ENCODE measurements at places on chromosomes 5 and 9. TPM values are rescaled to one million over a fixed set of nuclear protein-coding genes. Genes with fewer than 3 reads are reported as not detected.

Gene MEGF9
- 27.3 TPM for total RNA-seq

Gene SARDH
- 1.8 TPM for total RNA-seq

Gene SERF1A
- total RNA-seq: 22.6 TPM

Gene CDKN2A
- 10.3 TPM for total RNA-seq

Gene PCDHA9
- total RNA-seq: 0.35 TPM

GRCh38 chr9:109699019-109699418 lies 81.0 kb upstream of the PALM2AKAP2 start:
- no peaks in the 10 kb centered on the region for H3K27me3 ChIP-seq
- no peak overlapping the region for H3K4me3 ChIP-seq
- no peaks in the 10 kb centered on the region for H3K36me3 ChIP-seq
- no peaks in the 10 kb centered on the region for H3K4me1 ChIP-seq
- no peak for DNase-seq

- H3K4me1 ChIP-seq: no peaks in the 10 kb centered on the region
- DNase-seq: no peak
- H3K4me3 ChIP-seq: no peak overlapping the region
- no peak overlapping the region for H3K27ac ChIP-seq
- no peaks in the 10 kb centered on the region for H3K36me3 ChIP-seq
Measured at GRCh38 chr9:101247297-101247696, 137.5 kb downstream of the BAAT start.

- H3K4me1 ChIP-seq: peaks cover 2% of the 10 kb centered on the region
- H3K27me3 ChIP-seq: no peaks in the 10 kb centered on the region
- no peak overlapping the region for H3K4me3 ChIP-seq
- no peak overlapping the region for H3K27ac ChIP-seq
- no peak for DNase-seq
Measured at GRCh38 chr9:68741234-68741633, 36.2 kb downstream of the PIP5K1B start.

- no peak for DNase-seq
- H3K27me3 ChIP-seq: no peaks in the 10 kb centered on the region
- H3K27ac ChIP-seq: no peak overlapping the region
- H3K4me1 ChIP-seq: peaks cover 18% of the 10 kb centered on the region
- H3K36me3 ChIP-seq: no peaks in the 10 kb centered on the region
Measured at GRCh38 chr5:74579215-74579614, 61.3 kb downstream of the ENC1 start.

- no peaks in the 10 kb centered on the region for H3K27me3 ChIP-seq
- peaks cover 14% of the 10 kb centered on the region for H3K4me1 ChIP-seq
- no peak for DNase-seq
- peak overlapping the region; percentile 89 for H3K4me3 ChIP-seq
- no peak overlapping the region for H3K27ac ChIP-seq
Measured at GRCh38 chr9:137255448-137256114, 454 bp downstream of the NELFB start.

DNA sequence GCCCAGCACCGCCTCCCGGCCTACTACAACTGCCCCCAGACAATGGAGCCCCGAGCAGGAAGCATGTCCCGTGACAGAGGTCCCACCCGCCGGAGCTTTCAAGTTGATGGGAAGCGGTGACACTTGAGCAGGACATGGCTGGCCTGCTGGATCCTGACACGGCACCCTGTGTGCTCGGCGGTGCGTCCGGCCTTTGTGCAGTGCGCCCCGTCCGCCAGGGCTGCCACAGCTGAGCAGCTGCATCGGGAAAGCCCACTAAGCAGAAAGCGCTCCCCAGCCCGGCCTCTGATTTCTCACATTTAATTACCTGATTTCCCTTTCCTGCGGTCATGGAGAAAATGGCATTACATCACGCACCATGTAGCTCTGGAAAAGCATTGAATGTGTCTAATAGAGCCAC lies 611.9 kb downstream of the IRX1 start:
- no peak overlapping the region for H3K4me3 ChIP-seq
- H3K4me1 ChIP-seq: no peaks in the 10 kb centered on the region
- H3K36me3 ChIP-seq: no peaks in the 10 kb centered on the region
- no peak overlapping the region for H3K27ac ChIP-seq
- no peaks in the 10 kb centered on the region for H3K27me3 ChIP-seq

DNA sequence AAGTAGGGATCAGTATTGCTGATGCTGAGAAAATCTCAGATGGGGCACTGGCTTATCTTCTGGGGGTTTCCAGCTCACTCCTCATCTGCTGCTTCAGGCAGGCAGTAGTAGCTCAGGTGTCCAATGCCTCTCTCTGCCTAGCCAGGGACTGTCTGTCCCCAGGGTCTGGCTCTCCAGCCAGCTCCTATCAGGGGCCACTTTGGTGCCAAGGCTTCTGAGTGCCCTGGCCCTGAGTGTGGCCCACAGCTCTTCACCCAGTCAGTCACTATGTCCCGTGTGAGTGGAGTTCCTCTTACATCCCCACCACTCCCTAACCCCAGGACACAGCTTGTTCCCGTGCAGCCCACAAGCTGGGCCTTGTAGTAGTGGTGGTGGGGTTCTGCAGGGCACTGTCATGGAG lies 251.5 kb downstream of the HSPA4 start:
- no peak overlapping the region for H3K4me3 ChIP-seq
- H3K27me3 ChIP-seq: no peaks in the 10 kb centered on the region
- no peaks in the 10 kb centered on the region for H3K4me1 ChIP-seq
- no peaks in the 10 kb centered on the region for H3K36me3 ChIP-seq

- H3K36me3 ChIP-seq: no peaks in the 10 kb centered on the region
- no peaks in the 10 kb centered on the region for H3K27me3 ChIP-seq
- no peak overlapping the region for H3K4me3 ChIP-seq
- no peak overlapping the region for H3K27ac ChIP-seq
- DNase-seq: no peak
- H3K4me1 ChIP-seq: no peaks in the 10 kb centered on the region
Measured at GRCh38 chr5:94283093-94283492, 335.3 kb downstream of the KIAA0825 start.

GRCh38 chr5:39102684-39103155 lies 28.5 kb upstream of the RICTOR start:
- H3K4me3 ChIP-seq: no peak overlapping the region
- DNase-seq: no peak
- peaks cover 5% of the 10 kb centered on the region for H3K4me1 ChIP-seq
- H3K27me3 ChIP-seq: no peaks in the 10 kb centered on the region
- no peaks in the 10 kb centered on the region for H3K36me3 ChIP-seq
- H3K27ac ChIP-seq: no peak overlapping the region

DNA sequence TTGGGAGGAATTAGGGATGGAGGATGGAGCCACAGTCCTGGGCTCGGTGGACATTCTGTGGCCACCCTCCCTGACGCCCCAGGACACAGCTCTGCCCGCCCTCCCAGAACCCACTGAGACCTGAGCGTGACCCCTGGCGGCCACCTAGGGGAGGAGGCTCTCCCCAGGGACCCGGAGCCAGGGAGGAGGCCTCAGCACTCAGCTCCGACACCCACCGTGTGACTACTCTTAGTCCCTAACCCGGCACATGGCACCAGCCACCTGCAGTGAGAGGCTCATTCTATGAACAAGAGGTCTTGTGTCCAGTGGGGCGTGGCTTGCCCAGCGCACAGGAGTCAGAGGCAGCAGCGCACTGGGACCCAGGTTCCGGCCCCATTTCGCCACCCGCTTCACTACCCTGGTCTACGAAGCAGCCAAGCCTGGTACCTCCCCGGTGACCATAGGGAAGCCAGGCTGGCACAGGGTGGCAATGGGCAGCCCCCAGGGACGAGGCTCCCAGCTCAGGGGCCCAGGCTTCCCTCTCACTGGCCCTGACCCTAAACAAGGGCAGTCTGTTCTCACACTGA lies 10.2 kb downstream of the SARDH start:
- H3K4me3 ChIP-seq: no peak overlapping the region
- no peak overlapping the region for H3K27ac ChIP-seq

GRCh38 chr5:127186657-127187056 lies 103.9 kb upstream of the MEGF10 start:
- no peak overlapping the region for H3K4me3 ChIP-seq
- no peak overlapping the region for H3K27ac ChIP-seq
- no peaks in the 10 kb centered on the region for H3K27me3 ChIP-seq
- H3K36me3 ChIP-seq: no peaks in the 10 kb centered on the region
- DNase-seq: no peak

DNA sequence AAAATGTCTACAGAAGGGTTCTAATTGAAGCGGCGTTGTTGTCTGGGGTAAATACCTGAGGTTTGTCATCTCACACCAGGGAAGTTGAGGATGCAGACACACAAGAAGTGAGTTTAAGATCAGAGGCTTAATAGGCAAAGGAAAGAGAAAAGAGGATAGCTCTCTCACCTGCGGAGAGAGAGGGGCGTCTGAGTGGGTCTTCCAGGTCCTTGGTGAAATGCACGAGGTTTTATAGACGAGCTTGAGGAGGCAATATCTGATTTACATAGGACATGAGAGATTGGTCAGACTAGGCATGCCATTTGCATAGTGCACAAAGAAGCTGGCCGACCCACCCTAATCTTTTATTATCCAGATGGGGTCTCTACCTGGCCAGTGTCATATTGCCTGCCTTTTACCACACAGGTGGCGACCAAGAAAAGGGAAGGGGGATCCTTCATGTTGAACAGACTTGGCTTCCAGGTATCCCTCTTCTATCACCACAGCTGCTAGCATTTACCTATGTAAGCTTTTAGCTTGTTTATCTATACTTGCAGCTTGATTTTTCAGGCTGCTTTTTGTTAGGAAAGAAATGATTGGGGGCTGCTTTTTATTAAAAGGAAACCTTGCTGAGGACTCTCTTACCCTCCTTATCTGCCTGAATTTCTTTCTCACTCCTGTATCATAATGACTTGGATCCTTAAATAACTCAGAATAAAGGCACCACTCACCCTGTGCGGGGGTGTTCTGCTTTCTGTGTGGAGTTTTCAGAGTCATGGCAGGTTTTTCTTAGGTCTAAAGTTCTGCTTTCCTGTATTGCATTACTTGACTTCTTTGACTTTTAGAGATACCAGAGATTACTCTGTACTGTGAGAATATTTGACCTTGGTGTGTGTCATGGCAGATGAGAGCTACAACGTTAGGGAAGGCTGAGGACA lies 9.4 kb upstream of the GLT6D1 start:
- no peaks in the 10 kb centered on the region for H3K36me3 ChIP-seq
- no peaks in the 10 kb centered on the region for H3K27me3 ChIP-seq
- DNase-seq: no peak
- H3K4me3 ChIP-seq: no peak overlapping the region
- no peak overlapping the region for H3K27ac ChIP-seq
- H3K4me1 ChIP-seq: no peaks in the 10 kb centered on the region

DNA sequence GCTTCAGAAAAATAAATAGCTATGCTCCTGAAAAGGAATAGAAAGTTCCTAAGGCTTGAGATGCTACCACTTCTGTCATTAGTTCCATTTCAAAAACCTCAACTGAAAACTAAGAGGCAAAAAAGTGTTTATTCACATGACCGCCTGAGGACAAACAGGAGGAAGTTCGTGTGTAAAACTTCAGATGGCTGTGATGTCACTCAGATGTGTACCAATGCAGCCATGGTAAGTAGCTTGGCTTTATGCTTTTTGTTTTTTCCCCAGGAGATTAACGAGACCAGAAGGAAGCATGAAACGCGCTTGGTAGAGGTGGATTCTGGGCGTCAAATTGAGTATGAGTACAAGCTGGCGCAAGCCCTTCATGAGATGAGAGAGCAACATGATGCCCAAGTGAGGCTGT lies 33.0 kb downstream of the LMNB1 start:
- H3K4me1 ChIP-seq: no peaks in the 10 kb centered on the region
- H3K4me3 ChIP-seq: no peak overlapping the region
- H3K27me3 ChIP-seq: no peaks in the 10 kb centered on the region
- no peaks in the 10 kb centered on the region for H3K36me3 ChIP-seq
- DNase-seq: no peak

DNA sequence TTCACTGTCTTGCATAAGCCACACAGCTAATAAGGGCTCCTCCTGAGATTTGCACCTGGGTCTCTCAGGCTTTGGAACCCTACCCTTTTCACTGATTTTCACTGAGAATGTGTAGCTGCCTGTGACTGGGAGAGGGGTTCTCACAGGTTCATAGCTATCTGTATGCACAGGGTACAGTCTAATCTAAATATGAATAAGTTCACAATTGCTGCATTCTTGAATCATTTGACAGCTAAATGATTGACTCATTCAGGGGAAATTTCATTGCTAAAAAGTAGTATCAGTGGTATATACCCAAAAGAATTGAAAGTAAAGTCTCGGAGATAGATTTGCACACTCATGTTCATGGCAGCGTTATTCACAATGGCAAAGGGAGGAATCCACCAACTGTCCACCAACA lies 140.7 kb downstream of the BOD1 start:
- H3K36me3 ChIP-seq: no peaks in the 10 kb centered on the region
- no peak overlapping the region for H3K27ac ChIP-seq
- no peak overlapping the region for H3K4me3 ChIP-seq
- peaks cover 28% of the 10 kb centered on the region for H3K4me1 ChIP-seq
- no peak for DNase-seq
